KBM-7 (cell line): ENCODE measurements at places on chromosomes 3 and 15.

DNA sequence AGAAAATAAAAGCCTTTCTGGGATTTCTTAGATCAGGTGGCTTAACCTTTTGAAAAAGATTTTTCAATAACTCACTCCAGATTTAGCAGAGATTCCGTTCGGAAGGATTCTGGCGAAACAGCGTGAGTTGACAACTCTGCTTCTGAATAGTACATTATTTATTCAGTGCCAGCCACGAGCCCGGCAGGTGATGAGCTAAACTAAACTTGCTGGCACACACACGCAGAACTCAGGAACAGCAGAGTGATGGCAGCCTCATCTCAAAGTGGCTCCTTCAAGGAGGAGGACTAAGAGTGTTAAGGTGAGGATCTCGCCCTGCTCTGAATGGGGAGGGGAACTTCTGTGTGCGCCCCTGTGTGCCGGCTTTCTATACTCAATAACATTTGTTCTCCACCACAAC lies 114.3 kb downstream of the FAM43A start:
- no peak for DNase-seq

DNA sequence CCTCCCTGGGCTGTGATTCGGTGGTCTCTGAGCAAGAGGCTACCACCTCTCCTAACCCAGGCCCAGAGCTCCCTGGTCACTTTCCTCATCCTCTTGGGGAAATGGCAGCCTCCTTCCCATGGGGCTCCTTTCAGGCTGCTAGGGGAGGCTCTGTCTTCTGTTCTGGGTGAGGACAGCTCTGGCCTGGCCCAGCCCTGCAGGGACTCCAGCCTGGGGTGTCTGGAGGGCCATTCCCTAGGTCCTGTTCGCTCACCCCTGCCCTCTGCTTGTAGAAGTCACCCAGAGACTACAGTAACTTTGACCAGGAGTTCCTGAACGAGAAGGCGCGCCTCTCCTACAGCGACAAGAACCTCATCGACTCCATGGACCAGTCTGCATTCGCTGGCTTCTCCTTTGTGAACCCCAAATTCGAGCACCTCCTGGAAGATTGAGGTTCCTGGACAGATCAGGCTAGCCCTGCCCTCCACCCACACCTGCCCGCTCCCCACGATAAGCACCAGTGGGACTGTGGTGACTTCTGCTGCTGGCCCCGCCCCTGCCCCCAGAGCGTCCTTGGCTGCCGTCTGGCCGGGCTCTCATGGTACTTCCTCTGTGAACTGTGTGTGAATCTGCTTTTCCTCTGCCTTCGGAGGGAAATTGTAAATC lies 30.9 kb downstream of the PRKCD start:
- no peak for DNase-seq

DNA sequence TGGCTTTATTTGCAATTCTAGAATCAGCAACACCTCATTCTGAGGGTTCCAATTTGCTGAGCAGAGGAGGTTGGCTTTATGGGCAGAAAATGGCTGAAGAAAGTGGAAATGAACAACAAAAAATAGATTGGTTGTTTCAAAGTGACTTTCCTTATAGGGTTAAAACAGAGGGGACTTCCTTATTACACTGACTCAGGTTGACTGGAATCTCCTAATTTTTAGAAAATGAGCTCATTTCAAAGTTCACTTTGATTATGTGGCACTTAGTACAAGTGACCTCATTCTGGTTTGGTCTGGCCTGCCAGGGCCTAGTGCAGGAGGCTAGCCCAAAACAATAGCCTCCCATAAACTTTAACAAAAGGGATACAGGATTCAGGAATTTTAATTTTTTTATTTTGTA lies 41.4 kb downstream of the NFKBIZ start:
- DNase-seq = no peak

GRCh38 chr15:70923311-70924080 lies 30.9 kb downstream of the LRRC49 start:
- no peak for DNase-seq

DNA sequence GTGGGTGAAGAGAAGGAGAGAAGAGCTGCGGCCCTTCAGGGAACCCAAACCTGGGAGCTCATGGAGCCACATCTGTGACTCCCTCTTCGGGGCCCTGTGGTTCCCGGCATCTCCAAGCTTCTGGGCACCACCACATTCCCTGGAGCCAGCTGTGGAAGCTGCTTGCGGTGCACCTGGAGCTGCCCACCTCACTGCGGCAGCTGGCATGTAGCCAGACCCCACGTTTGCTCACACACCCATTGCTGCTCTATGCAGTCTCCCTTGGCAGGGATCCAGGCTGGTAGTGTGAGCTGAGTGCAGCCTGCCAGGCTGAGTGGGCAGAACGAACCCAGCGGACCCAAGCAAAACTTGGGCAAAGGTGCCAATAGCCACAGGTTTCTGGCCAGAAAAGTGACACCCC lies 16.8 kb upstream of the PLA2G4E start:
- DNase-seq = no peak

DNA sequence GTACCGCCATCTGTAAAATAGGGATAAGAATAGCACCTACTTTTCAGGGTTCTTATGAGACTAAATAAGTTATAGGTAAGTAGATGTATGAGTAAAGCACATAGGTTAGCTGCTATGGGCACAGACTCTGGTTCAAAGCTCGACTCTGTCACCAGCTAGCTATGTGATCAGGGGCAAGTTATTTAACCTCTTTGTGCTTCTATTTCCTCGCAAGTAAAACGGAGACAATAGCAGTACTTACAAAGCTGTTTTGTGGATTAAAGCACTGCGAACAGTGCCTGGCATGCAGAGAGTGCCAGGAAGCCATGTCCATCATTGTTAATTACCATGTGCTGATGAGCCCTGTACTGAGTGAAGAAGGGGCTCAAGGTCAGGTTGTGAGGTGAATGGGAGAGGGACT lies 1.9 kb downstream of the LAMP3 start:
- no peak for DNase-seq

GRCh38 chr3:48416546-48416945 lies 13.3 kb downstream of the PLXNB1 start:
- DNase-seq = no peak

- DNase-seq = peak; percentile 26
These were observed 4.9 kb upstream of the PAK6 start for GRCh38 chr15:40233727-40234577.

- DNase-seq = no peak
These were observed 364.9 kb downstream of the AGBL1 start for GRCh38 chr15:86444527-86444926.

DNA sequence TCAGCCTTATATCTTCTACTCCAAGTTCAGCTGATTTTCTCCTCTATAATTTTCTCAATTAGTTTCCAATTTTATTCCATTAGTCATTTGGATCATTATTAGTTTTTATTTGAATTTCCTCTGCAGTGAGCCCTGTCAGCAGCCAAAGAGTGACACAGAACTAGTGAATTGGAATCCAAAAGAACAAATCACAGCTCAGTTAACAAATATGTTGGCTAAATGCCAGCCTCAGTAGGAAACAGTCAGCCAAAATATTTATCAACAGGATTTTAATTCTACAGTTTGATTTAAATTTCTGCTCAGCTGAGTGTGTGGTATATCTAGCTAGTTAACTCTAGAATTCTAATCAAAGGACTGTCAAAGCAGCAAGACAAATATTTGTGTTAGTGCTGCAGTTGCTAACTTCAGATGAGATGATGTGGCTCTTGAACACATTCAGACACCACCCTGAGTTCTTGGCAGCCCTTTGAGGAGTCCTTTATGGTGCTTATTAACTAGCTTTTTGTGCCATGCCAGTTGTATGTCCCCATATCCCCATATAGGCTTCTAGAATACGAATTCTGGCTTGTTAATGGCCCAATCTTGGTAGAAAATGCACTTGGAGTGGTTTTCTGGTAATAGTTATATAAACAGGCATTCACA lies 194.5 kb downstream of the CPNE4 start:
- DNase-seq = no peak

- no peak for DNase-seq
These were observed 16.5 kb upstream of the HEG1 start for GRCh38 chr3:125072301-125072700.

DNA sequence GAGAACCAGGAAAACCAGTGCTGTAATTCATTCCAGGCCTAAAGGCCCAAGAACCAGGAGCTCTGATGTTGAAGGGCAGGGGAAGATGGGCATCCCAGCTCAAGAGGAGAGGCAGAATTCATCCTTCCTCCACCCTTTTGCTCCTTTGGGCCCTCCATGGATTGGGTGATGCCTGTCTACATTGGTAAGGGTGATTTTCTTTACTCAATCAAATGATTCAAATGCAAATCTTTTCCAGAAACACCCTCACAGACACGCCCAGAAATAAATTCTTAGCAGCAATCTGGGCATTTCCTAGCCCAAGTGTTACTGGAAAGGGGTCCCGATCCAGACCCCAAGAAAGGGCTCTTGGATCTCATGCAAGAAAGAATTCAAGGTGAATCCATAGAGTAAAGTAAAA lies 17.6 kb upstream of the APOD start:
- DNase-seq = no peak

DNA sequence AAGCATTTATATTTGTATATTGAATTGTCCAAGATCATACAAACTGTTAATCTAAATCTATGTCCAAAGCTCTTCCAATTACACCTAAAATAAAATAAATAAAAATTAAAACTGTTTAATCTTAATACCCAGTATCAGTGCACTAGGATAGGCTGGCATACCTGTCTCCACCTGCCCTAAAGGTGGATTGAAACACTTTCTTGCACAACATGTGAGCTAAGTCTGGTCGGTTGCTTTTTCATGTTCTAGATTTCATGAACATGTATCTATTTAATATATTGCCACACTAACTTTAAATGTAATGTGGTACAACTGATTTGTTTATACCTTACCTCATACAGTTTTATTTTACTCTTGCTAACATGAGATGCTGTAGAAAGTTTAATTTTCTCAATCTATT lies 193.0 kb downstream of the VGLL3 start:
- DNase-seq = no peak

DNA sequence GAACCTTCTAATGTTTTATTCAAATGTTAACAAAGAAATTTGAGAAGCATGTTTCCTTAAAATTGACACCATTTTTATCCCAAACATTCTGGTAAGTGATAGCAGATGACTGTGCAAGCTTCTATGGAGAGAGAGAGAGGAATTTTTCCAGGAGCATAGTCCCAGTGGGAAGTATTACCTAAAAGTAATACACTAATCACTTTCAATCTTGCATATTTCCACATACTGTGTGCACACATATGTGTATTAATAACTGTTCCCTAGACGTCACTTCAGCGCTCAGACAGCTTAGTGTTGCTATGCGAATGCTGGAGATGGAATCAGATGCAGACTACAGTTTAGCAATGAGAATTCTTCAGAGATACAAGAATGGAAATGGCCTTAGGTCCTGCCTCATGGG lies 424.3 kb upstream of the TPRG1 start:
- no peak for DNase-seq

- DNase-seq = no peak
These were observed 61.0 kb upstream of the DAZL start for GRCh38 chr3:16666206-16666605.

DNA sequence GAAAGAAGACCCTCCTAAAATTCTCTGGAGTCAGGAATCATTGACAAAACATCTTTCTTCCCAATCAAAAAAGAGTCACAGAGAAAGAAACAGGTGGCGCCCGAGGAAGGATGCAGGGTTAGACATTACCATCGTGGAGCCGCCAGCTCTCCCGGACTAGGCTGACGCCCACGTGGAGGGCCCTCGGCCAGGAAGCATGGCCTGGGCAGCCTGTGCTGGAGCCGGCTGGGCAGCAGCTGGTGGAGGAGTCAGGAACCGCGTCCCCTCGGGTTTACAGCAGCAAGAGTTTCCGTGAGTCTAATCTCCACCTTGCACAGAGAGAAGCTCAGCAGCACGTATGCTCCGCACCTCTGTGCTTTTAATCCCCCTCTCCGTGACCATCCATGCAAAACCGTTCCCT lies 533.7 kb upstream of the ATP11B start:
- no peak for DNase-seq

DNA sequence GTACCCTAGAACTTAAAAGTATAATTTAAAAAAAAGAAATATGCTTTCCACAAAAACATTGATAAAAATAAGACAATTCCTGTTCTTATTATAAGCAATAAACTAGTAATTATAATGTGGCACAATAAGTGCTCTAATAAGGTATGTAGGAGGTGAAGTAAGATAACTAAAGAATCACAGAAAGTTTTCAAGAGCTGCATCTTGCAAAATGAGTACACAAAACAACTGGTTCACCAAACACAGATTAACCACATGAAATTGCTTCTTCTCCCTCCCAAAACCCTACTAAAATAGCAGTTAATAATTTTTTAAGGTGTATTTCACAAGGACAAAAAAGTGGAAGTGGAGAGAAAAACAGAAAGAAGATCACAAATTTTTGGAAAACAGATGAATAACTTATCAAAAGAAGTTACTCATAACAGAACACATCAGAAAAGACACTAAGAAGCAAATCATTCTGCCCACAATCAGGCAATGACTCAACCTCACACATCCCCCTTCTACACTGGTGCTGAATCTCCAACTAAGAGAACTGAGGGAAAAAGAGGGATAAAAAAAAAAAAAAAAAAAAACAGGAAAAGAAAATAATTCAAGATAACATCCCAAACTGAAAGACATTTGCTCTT lies 64.2 kb downstream of the TBC1D5 start:
- no peak for DNase-seq

DNA sequence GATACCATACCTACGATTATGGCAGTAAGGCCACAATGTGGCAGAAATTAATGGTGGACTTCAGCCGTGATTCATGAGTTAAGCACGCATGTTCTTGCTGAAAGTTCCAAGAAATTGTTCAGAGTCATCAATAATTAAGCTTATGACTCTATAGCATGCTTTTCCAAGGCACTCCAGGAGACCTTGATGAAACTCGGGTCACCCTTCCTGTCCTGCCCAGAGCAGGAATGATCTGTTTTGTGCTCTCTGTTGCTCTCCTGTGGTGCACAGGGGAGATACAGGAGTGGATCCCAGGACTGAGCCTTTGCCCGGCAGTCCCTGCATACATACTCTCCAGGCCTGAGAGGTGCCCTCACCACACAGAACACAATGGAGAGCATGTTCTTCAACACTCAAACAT lies 141.6 kb upstream of the SLC2A2 start:
- no peak for DNase-seq

DNA sequence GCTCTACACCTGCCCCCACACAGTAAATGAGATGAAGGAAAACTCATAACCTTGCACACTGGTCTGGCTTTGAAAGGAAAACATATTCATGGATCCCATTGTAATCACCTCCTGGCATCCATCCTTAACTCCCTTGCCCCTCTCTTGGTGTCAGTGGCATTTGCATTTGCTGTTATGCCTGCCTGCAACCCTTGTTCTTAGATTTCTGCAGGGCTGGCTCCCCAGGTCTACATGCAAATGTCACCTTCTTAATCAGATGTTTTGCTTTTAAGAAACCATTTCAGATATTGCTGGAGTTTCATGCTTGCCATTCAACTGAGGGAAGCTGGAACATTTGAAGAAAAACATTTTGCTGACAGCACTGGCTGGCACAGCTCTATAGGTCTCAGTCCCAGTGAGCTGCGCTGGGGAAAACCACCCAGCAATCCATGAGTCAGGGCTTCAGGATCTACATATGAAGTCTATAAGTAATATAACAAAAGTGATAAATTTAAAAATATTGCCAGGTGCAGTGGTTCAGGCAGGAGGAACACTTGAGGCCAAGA lies 19.1 kb downstream of the LRRC2 start:
- DNase-seq = no peak

GRCh38 chr3:50203809-50204803 lies 965 bp upstream of the SLC38A3 start:
- DNase-seq = no peak

GRCh38 chr3:2137651-2138050 lies 39.0 kb downstream of the CNTN4 start:
- DNase-seq = no peak
